Activated T-helper 1 cell treated with Interleukin-2 at 50 U/mL for 16 hours (primary cell): ENCODE measurements at places on chromosomes 11 and 22.

DNA sequence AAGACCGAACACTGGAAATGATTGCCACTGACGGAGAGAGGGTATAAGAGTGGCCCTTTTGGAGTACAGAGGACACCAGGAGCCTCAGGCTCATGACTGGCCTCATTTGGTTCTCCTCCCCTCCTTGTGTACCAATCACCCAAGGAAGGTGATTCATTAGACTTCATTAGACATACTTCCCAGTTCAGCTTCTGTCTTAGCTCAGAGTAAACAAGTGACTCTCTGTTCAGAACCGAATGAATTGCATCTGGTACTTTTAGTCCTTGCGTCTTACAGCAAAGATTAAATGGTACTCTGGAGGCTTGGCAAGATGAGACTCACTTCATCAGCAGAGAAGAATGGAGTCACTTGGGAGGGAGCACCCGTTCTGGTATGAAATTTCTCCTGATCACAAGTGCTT lies 75.2 kb downstream of the ZNRF3 start:
- no peak for DNase-seq

- no peak for DNase-seq
Measured at GRCh38 chr11:2789331-2789730, 89.5 kb upstream of the KCNQ1OT1 start.

DNA sequence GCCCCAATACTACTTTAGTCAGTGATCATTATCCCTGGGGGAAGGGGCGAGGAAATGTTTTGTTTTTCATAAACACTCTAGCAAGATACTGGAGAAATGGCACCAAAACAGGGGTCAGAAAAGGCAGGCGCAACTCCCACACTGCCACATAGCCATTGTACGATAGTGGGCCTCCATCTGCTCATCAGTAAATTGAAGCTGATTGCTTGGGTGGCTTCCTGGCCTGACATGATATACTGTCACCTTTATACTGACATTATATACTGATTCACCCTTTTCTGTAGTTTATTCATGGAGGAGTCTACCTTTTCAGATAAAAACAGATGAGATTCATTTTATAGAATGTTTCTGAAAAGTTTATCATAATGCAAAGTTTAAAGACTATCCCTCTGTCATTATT lies 51.6 kb upstream of the CCDC34 start:
- DNase-seq, result no peak

- DNase-seq, result no peak
Measured at GRCh38 chr11:1899686-1900085, 8.0 kb upstream of the PRR33 start.

DNA sequence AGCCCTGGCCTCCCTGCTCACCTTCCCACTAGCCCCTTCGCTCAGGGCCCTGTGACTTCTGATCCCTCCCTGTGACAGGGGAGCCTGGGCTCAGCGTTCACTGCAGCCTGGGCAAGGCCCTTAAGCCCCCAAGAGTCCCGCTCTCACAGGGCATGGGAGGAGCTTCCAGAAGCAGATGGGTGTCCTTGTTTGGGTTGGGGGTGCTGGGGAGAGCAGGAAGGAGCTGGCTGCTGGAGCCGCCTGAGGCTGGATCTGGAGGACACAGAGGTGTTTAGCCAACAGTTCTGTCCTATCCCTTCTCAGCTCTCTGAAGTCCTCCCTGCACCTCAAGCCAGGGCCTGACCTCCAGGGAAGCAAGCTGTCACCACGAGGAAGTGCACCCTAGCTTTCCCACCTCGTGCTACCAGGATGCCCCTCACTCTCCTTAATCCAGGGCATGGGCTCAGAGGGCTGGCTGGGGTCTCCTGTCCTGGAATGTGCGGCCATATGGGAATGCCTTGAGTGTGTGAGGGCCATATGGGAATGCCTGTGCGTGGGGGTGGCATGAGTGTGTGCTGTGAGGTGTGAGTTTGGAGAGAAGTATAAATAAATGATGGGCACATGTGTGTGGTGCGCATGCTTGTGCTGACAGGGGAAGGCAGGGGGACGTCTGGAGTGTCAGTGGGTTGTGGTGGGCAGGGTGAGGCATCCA lies 25.0 kb upstream of the TUB start:
- no peak for DNase-seq

DNA sequence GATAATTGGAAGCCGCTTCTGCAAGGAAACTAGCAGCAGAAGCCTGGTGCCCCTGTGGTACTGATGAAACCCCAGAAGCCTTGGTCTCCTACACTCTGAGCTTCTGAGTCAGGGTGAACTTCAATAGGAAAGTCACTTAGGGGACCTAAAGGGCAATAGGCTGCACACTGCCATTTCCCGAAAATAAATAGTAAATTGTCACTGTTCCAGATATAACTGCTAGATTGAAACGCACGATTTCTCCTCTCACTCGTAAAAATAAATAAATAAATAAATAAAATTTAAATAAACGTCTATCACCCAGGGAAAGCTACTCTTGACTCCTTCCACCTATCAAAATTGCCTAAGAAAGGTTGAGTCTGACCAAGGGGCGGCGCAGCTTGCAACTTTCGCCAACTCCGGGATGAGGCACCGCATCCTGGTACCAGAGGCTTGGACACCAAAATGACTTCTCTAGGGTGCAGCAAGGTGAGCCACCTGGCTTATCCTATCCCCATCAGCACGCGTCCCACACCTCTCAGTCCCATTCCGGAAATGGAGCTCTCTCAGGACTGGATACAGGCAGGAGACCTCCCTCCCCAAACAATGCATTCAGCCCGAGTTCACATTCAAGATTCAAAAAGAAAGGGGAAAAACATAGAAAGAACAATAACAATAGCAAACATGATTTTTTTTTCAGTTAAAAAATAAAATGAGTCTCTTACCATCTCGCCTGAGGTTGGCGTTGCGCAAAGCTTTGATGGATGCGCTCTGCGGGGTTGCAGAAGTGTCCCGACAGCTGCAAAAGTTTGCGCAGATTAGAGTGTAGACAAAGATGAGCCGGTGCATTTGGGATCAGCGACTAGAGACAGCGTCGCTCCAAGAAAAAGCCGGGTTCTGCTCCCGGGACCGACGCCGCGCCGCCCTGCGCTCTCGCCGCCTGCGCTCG lies 583 bp downstream of the PDGFD start:
- DNase-seq, result no peak

DNA sequence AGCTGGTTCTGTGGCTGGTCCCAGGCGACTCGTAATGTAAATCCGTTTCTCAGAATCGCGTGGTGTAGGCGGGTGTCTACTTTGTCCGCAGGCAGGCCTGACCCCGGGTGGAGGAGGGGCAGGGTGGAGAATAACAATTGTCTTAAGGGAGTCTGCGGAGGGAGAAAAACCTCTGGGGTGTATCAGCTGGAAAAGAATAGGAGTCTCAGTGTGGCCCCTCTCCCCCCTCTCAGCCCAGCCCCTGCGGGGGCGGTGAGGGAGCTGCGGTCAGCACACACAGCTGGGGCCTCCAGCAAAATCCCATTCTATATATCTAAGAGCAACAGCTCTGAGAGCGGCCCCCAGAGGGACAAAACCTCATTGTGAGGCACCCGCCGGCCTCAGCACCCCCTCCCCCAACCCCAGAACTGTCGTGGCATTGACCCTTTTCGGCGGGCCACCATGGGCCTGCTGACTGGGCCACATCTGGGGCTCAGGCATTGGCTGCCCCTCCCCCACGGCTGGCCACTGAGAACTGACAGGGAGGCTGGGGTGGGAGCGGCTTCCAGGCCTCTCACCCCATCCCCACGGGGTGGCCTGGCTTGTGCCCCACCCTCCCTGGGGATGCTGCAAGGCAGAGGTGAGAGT lies 2.7 kb upstream of the MYRF start:
- DNase-seq, result no peak

- no peak for DNase-seq
Measured at GRCh38 chr11:8287703-8288102, 24.0 kb upstream of the LMO1 start.

- DNase-seq, result no peak
Measured at GRCh38 chr11:59801981-59802638, 8.5 kb downstream of the MRPL16 start.

- DNase-seq, result no peak
Measured at GRCh38 chr11:46215208-46215931, 62.1 kb upstream of the CREB3L1 start.

DNA sequence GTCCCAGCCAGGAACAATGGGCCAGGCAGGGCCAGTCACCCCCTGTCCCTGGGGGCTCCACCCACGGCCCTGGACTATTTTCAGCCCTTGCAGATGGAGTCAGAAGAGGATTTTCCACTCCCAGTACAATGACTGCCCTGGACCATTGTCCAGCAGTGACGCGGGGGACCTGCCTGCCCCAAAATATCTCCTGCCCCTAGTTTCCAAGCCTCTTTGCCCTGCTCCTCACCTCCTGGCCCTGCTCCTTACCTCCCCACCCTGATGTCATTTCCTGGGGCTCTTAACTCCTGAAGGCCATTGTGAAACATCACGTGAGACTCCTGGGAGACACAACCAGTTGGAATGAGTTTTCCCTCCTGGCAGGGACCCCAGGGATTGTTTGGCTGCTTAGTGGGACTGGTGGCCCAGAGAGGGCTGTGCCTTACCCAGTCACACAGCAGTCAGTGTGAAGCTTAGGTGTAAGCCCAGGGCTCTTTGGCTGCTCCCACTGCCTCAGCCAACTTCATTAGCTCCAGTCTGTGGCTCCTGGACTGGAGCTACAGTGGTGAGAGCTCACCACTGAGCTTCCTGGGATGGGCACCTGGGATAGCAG lies 22.2 kb downstream of the P2RY2 start:
- DNase-seq, result no peak

GRCh38 chr11:3055891-3056290 lies 1.3 kb downstream of the CARS1 start:
- DNase-seq, result no peak

GRCh38 chr22:25554238-25554671 lies 10.2 kb upstream of the GRK3 start:
- no peak for DNase-seq

DNA sequence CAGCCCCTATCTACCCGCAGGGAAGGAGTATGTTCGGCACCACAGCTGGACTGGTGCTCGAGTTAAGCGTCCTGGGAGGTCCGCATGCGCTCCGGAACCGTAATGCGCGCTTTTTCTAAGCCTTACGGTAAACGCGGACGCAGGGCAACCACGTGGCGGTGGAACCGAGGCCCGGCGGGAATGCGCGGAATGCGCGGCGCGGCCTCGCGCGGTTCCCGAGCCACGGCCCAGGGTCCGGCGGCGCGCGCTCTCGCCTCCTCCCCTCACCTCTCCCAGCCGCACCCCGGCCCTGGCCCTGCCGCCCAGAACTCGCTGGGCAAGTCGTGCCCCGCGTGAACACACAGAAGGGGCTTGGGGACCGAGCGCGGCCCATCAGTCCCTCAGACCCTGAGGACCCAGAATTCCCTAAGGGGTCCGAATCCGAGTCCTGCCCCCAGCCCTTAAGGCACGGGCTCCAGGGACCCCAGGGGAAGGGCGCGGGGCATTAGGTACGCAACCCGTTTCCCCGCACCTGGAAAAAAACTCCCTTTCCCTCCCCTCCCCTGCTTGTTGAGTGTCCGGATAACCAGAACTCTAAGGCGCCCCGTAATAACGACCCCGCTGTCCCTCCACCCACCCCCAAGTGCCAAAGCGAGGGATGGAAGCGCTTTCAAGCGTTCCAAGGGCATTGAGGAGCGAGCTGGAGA lies 4.3 kb upstream of the CCND1 start:
- DNase-seq, result no peak
